Myometrial cell (primary cell): ENCODE measurements at places on chromosomes 3 and 15. TPM values are rescaled to one million over a fixed set of nuclear protein-coding genes. Genes with fewer than 3 reads are reported as not detected.

The PPARG gene
- 19.9 and 30.5 TPM in 2 replicates for total RNA-seq

The HAPLN3 gene
- total RNA-seq = 3.5 and 7.2 TPM in 2 replicates

The LEKR1 gene
- total RNA-seq = 0.18 and 0.58 TPM in 2 replicates

The TMEM40 gene
- total RNA-seq = not detected in 2 replicates

The GATM gene
- under 0.01 TPM in 1 of 2 replicates, not detected in the other for total RNA-seq

The GNL3 gene
- total RNA-seq = 94.5 and 114 TPM in 2 replicates

The SUSD5 gene
- total RNA-seq = 0.35 and 0.58 TPM in 2 replicates

The ASB14 gene
- total RNA-seq = not detected in 2 replicates

The GOLGA8G gene
- not detected in 2 replicates for total RNA-seq

The IQCF5 gene
- total RNA-seq = not detected in 2 replicates

The SH2D7 gene
- total RNA-seq = not detected in 2 replicates

The ZDHHC23 gene
- total RNA-seq = 0.35 TPM in 1 of 2 replicates, not detected in the other

The CD276 gene
- 173 and 182 TPM in 2 replicates for total RNA-seq

The CPN2 gene
- not detected in 2 replicates for total RNA-seq
